ENCODE measurements at places on chromosomes 2 and 18.

DNA sequence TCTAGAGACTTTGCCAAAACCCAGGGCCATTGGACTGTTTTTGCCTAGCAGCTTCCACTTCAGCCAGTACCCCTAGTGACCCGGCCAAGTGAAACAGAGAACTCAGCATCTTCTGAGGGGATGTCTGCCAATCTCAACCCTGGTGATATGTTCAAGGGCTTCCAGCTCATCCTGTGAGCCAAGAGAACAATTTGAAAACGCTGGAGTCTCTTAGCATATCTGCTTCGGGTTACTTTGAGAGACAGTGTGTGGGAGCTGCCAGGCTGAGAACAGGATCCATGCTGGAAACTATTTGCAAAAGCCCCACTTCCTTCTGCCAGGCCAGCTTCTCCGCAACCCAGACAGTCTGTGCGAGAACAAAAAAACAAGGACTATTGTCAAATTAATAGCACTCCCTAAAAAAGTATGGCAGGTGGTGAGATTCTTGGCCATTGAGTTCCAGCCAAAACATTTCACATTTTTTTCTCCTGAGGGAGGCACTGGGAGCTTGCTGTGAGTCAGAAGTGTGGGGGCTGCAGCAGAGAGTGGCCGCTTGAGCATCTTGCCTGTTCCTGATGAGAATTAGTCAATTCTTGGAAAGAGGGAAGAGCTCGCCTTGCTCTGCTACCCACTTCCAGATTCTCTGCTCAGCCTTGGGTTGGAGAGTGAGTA is 395.6 kb upstream of the TRIB2 start:
- DNase-seq, result no peak

DNA sequence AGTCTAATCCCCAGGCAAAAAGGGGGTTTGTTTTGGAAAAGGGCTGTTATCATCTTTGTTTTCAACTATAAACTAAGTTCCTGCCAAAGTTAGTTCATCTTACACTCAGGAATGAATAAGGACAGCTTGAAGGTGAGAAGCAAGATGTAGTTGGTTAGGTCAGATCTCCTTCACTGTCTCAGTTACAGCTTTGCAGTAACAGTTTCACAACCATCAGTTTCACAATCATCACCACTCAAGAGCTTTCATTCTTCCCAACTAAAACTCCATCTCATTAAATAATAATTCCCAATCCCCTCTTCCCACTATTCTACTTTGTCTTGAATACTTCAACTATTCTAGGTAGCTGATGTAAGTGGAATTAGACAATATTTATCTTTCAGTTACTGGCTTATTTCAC is 200.9 kb downstream of the NYAP2 start:
- no peak for DNase-seq

GRCh38 chr2:76008001-76008702 is 297.4 kb upstream of the GCFC2 start:
- no peak for DNase-seq

- DNase-seq, result no peak
Observed at GRCh38 chr2:143084462-143084861, 44.8 kb upstream of the ARHGAP15 start.

DNA sequence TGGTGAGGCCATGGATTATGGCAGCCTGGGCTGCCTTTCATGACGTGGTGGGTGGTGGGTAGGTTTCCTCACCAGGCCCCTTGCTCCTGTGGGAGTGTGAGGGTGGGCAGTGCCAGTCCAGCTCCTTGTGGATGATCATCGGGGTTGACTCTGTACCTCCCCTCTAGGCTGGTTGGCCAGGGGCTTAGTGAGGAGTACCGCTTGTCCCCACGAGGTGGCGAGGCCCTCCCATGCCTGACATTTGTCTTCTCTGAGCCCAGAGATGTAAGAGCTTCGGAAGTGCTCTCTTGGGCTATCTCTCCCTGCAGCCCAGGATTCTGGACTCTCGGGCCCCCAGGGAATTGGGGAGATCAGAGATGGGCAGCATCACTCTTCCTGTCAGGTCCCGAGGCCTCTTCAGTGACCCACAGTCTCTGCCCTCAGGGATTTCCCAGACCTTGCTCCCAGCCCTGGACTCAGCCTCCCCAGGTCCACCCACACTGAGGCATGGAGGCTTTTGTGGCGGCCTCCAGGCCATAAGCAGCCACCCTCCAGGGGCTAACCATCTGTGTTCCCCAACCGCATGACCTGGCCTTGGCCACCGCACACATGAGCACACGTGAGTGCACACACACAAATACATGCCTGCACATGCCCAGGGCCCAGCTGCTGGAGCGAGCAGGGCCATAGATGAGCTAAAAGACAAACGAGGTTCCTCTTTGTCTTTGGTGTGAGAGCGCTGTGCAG is 6.5 kb downstream of the SPR start:
- no peak for DNase-seq

DNA sequence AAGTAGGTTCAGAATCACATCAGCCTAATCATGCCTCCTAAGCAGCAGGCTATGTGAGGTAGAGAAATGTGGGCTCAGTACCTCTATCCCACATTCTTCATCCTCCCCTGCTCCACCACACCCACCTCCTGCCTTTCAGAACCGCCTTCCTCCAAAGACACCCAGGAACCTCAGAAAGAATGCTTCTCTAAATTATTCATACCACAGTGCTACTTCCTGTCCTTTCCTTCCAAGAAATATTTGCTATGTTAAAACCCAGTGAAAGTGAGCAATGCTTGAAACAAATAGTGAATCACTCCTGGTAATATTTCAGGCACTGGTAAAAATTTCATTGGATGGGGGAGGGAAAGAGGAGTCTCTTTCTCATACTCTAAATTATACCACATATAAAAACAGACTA is 24.0 kb upstream of the CREB1 start:
- no peak for DNase-seq

DNA sequence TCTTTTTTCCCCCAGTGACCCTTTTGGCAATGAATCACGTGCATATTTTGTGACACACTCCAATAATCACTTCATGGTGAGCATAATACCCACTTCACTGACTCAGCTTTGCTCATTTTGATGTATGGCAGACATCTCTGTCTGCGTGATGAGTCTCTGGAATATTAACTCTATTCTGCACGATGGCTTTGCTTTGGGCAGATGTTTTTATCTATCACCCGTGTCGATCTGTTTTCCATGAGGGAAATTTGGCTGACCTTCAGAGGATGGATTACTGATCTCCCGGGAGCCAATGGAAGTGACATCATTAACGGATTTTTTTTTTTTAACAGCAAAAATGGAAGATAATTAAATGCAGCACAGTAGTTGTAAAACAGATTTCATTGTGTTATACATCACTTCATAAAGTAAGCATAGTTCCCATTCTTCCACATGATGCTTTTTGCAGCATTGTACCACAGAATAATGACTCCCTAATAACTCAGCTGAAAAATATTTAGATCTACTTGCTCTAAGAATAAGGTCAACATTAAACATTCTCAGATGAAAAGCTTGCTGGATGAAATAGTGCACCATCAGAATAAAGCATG is 29.8 kb downstream of the CDC42EP3 start:
- DNase-seq, result no peak

- DNase-seq, result no peak
Observed at GRCh38 chr18:54830866-54831265, 2.6 kb downstream of the RAB27B start.

DNA sequence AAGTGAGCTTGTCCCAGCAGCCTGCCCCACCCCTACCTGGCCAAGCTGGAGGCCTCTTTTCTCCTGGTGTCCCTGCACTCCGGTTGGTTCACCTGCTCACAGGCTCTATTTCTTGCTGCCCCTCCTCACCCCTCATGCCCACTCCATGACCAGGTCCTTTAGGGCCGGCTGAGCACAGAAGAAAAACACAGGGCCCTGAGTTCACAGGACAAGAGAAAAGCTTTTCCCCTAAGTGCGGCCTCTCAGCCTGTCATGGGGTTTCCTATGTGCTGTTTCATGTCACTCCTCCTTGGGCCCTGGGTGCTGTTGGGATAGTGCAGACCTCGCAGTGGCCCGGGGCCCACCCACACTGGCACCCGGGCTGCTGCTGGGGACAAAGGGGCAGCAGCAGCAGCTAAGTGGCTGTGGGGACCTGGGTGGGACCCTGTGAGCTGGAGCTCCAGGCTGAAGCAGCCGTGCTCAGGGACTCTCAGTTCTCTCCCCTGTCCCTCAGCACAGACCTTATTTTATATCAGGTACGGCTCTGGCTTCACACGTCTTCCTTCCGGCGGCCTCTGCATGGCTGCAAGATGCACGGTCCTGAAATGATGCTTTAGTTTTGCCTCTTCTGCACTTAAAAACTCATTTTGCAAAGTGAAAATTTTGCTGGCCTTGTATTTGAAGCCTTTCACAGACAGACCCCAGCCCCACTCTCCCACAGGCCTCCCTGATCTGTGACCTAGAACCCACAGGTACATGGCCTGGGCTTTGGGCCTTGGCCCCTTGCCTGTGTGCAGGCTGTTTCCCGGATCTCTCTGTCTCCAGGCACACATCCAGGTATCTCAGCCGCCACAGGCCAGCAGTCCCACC is 71.8 kb downstream of the SH3RF3 start:
- DNase-seq, result no peak

DNA sequence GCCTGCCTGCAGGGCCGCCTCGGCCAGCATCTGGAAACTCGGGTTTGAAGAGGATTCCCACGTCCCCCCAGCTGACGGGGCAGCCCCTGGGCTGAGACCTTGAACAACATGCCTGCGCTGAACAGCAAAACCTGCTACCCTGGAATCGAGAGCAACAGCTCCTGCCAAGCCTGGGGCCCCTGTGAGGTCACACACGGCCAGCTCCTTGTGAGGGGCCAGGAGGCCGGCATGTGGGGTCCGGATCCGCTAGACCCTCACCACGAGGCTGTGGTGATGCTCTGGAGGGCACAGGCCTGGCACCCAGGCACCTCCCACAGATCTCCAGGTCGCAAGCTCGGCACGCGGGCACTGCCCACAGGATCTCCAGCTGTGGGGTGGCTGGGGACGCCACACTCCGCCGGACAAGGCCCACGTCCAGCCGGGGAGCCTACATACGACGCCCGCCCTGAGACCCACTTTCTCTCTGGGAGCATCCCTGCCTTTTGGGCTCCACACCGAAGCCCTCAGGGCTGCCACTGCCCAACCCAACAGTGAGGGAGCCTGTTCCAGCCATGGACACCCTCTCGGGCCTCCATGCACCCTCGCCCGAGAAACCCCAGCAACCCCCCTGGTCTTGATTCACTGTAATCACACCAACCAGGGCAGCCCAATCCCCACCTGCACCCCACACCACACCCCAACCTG is 34.1 kb downstream of the SLC66A2 start:
- no peak for DNase-seq

DNA sequence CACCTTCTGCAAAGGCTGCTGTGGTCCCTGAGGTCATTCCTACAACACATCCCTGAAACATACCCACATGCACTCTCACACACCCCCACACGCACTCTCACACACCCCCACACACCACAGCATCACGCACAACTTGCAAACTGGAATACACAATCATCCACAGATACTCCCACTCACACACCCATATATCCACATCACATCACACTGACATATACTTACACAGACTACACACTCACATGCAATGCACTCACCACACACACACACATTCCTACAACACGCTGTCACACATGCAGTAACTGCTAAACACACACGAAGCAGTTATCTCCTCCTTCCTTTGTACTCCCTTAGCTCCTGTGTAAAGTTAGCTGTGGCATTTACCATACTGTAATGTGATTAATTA is 57.1 kb upstream of the PKDCC start:
- no peak for DNase-seq

All from CD8-positive, alpha-beta T cell (primary cell).